RWPE1 (cell line): ENCODE measurements at places on chromosomes 7 and 10.

GRCh38 chr7:86926732-86927131 is 132.7 kb downstream of the ELAPOR2 start:
- peak; percentile 67 for DNase-seq

DNA sequence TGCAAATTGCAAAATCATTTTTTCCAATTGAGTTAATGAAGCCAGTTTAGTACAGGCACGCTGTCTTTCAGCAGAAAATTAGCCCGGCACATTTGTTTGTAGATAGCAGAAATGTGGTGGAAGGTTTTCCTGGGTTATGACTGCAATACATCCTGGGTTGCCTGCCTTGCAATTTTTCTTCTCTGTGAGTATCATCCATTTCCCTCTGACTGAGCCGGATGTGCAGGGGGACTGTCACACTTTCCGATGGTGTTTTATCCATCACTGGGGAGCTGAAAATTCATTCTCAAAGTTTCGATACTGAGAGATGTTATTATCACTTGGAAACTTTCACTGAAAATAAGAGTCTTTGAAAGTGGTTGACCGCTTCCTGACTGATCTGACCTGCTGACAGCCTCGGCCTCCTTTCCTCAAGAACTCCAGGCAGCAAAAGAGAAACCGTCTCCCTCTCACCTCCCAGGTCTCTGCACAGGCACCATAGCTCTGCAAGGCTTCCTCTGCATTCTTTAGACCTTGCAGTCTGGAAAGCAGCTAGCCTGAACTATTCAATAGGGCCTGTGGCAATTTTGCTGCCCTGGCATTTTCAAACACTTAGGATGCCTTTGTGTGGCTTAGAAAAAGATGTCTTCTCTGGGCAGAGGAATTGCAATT is 320.8 kb upstream of the NRP1 start:
- DNase-seq = no peak

DNA sequence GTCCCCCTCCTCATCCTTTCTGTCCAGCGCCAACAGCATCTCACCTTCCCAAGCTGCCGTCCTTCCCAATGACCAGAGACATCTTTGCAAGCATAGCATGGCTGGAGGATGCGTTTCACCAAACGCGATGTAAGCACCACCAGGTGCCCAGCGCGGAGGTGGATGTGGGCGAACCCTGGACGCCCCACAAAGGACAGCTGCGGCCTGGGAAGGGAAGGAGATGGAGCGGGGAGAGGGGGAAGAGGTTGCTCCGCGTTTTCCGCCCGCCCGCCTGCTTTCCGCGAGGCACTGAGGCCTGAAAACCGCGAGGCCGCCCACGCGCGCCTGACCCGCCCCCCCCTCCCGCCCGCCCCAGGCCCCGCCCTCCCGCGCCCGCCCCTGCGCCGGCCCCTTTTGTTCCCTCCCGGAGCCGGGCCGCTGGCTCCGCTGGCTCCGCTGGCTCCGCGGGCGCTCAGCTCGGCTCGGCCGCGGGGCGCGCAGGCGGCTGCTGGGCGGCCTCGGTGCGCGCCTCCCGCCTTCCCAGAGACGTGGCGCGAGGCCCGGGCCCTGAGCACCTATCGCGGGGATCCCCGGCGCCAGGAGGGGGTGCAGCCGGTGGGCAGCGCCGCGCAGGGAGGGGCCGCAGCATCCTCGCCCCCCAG is at the start of gene CLIP2:
CLIP2 (plus strand) TSS at position 390 of the 641 bp plus-strand sequence. CDS start 28,140 bp downstream, outside the sequence.
- DNase-seq = peak; percentile 89

GRCh38 chr10:11551916-11552602 is 59.4 kb downstream of the USP6NL start:
- peak; percentile 65 for DNase-seq

GRCh38 chr7:86598311-86598710 is 45.4 kb upstream of the GRM3 start:
- no peak for DNase-seq

DNA sequence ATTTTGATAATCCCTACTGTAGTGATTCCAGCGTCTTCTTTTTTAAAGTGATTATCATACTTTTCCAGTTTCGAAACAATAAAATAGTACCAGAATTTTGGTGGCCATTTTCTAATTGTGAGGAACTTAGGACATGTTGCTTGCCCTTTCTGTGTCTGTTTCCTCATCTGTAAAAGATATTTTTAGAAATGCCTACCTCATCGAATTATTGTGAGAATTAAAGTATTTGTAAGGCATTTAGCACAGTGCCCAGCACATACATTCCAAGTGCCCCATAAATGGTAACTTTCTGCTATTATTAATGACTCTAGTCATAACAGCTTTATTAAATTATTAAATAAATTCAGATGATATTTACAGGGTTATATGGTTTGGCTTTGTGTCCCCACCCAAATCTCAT is 3.7 kb downstream of the CFAP69 start:
- no peak for DNase-seq

DNA sequence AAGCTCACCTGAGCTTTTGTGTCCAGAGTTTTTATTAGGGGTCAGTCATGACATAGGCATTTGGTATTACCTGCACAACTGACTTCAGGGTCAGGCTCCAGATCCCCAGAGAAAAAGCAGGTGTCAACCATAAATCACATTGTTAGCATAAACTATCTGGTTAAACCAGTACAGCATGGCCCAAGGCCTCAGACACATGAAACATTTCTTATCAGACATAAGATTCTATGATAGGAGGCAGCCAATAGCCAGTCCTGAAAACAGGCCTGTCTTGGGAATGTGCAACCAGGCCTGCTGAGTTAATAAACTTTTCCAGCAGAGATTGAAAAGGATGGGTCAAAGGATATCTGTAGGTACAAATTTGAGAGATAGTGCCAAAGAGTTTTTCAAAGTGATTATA is 116.1 kb downstream of the TPST1 start:
- no peak for DNase-seq

- no peak for DNase-seq
Observed at GRCh38 chr7:128350708-128351295, 7.1 kb upstream of the RBM28 start.

GRCh38 chr10:18478354-18478753 is 173.0 kb downstream of the NSUN6 start:
- no peak for DNase-seq

GRCh38 chr10:101850749-101851148 is 7.1 kb upstream of the KCNIP2 start:
- no peak for DNase-seq
